ENCODE measurements at places on chromosomes 16 and 17. TPM values are rescaled to one million over a fixed set of nuclear protein-coding genes. Genes with fewer than 3 reads are reported as not detected.

Gene GAS7
- 1.5 TPM for total RNA-seq

Gene GJC1
- 8.8 TPM for total RNA-seq

Gene GNAO1
- total RNA-seq = 4.9 TPM

Gene PLCG2
- total RNA-seq = 18.2 TPM

Gene ACAP1
- total RNA-seq = 241 TPM

Gene VMP1
- 231 TPM for total RNA-seq

Gene NOG
- total RNA-seq = 0.15 TPM

Gene HBA2
- not detected for total RNA-seq

Gene C17orf100
- total RNA-seq = 1.5 TPM

Gene ADAD2
- not detected for total RNA-seq

Gene SPIRE2
- 0.57 TPM for total RNA-seq

Gene TBC1D3E
- not detected for total RNA-seq

Gene BRCA1
- 77.5 TPM for total RNA-seq

Gene AGRP
- 0.25 TPM for total RNA-seq

Gene SERPINF2
- 0.21 TPM for total RNA-seq

Gene TSEN54
- 55.3 TPM for total RNA-seq

Gene TMC5
- not detected for total RNA-seq

Gene MYOCD
- not detected for total RNA-seq

Gene ESRP2
- 0.27 TPM for total RNA-seq

Gene ERN2
- total RNA-seq = not detected

Gene TEDC2
- total RNA-seq = 38.5 TPM

Gene CCL7
- total RNA-seq = not detected

Gene OSBPL7
- 17.0 TPM for total RNA-seq

Gene MRM1
- 26.6 TPM for total RNA-seq

Gene SOX9
- not detected for total RNA-seq

Gene ANKFN1
- not detected for total RNA-seq

Gene ETV4
- total RNA-seq = 9.8 TPM

Gene MAPT
- total RNA-seq = 0.46 TPM

Gene SMTNL2
- total RNA-seq = not detected

Gene TP53TG3B
- not detected for total RNA-seq

Gene ARL6IP1
- total RNA-seq = 88.6 TPM

Gene CHAD
- not detected for total RNA-seq

Gene PPM1E
- total RNA-seq = 0.02 TPM

Gene G6PC1
- total RNA-seq = not detected

Gene KLHL10
- total RNA-seq = 0.08 TPM

Gene VASN
- total RNA-seq = 0.13 TPM

Gene DUSP14
- total RNA-seq = 18.9 TPM

Gene AOC3
- 1.0 TPM for total RNA-seq

Gene SULT1A2
- 0.23 TPM for total RNA-seq

Gene RAP1GAP2
- total RNA-seq = 0.52 TPM

Gene WSCD1
- total RNA-seq = 0.06 TPM

Gene NPIPA2
- 1.2 TPM for total RNA-seq

Gene EPX
- total RNA-seq = not detected

Gene HASPIN
- total RNA-seq = 17.1 TPM

Gene BCKDK
- 49.5 TPM for total RNA-seq

Gene EPN3
- total RNA-seq = not detected

Gene MFAP4
- total RNA-seq = not detected

All from activated CD8-positive, alpha-beta memory T cell treated with anti-CD3 and anti-CD28 coated beads for 36 hours (primary cell).